ENCODE measurements at places on chromosomes 1 and 21. TPM values are rescaled to one million over a fixed set of nuclear protein-coding genes. Genes with fewer than 3 reads are reported as not detected.

DNA sequence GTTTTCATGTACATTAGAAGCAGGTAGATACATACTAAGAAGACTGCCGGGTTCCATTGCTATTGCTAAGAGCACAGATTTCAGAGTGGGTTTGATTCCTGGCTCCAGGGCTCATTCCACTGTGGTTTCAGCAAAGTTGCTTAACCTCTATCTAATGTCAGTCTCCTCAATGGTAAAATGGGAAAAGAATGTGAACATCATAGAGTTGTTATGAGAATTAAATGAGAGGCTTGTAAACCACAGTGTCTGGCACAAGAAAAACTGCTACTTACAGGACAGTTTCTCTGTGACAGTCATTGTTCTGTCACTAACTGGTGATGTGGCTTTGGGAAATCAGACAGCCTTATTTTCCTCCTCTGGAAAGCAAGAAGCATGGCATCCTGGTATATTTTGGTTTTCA is 10.7 kb upstream of the PLXNA2 start:
- DNase-seq: peak; percentile 77

DNA sequence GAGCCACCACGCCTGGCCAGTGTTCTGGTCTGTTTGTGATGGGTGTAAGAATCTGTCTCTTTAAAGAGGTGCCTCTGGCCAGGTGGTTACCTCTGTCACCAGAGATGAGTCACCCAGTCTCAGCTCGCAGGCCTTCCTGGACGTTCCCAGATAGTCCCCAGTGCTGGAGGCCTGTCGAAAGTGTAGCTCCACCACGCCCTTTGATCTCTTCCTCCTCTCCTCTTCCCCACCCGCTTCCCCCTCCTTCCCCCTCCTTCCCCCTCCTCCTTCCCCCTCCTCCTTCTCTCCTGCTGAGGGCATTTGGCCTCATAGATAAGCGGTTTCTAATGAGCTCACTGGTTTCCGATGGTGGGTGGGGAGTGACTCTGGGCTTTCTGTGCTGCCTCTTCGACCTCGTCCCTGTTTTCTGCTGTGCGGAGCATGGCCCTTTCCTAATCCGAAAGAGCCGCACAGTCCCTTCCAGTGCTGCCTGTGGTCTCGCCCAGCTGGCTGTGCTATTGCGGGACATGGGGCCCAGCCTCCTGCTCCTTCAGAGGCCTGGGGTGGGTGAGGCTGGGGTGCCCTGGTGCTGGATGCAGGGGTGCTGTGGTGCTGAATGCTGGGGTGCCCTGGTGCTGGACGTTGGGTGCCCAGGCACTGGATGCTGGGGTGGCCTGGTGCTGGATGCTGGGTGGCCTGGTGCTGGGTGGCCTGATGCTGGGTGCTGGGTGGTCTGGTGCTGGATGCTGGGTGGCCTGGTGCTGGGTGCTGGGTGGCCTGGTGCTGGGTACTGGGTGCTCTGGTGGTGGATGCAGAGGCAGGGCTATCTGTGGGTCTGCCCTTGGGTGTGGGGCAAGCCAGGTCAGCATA is 19.2 kb downstream of the AGPAT3 start:
- peak; percentile 37 for DNase-seq

DNA sequence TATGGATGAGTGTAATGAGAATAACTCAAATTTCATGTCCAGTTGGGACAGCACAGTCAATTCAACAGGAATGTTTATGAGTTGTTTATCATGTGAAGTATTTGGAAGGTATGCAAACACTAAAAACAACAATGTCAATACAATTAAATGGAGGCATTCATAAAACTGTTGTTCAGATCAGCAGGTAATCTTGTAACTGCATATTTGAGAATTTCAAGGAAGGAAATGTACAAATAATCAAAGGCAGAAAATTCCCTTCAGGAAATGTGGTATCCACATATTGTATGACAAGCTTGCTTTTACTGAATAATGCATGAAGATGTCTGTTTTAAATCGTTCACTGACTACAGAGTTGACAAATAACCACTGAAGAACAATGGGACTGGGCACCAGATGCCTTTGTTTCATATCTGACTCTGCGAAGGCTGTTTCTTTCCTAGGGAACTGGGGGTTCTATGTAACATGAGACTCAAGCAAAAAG is 198.3 kb downstream of the LTN1 start:
- DNase-seq: no peak

DNA sequence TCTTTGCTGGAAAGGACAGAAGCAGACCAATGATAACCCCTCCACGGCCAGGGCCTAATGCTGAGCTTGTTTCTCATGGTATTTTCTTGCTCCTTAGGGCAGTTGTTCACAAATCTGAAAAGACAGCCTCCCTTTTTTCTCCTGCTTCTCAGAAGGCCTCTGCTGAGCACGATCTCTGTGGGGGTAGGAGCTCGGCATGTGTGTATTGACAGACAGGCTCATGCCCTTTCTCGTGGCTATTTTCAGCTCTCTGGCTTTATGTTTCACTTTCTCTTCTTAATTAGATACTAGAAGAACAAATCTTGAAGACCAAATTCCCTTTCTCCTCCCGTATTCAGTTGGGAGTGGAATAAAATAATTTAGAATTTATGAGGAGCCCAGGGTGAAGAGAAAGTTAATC is 768 bp upstream of the RIIAD1 start:
- DNase-seq: no peak

GRCh38 chr1:60848583-60849188 is 233.7 kb upstream of the NFIA start:
- DNase-seq: peak; percentile 20

DNA sequence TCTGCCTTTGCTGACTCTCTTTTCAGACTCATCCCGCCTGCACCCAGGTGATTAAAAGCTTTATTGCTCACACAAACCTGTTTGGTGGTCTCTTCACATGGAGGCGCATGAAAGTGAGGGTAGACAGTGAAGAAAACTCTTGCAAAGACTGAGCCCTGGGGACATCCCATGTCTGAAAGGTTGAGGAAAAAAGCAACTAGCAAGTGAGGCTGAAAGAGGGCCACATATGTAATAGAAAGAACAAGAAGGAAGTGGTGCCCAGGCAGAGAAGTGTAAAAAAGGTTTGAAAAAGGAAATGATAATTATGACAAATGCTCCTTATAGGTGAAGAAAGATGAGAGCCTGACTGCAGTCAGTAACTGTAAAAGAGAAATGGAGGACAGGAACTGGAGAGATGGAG is 115.9 kb upstream of the NEK7 start:
- no peak for DNase-seq

DNA sequence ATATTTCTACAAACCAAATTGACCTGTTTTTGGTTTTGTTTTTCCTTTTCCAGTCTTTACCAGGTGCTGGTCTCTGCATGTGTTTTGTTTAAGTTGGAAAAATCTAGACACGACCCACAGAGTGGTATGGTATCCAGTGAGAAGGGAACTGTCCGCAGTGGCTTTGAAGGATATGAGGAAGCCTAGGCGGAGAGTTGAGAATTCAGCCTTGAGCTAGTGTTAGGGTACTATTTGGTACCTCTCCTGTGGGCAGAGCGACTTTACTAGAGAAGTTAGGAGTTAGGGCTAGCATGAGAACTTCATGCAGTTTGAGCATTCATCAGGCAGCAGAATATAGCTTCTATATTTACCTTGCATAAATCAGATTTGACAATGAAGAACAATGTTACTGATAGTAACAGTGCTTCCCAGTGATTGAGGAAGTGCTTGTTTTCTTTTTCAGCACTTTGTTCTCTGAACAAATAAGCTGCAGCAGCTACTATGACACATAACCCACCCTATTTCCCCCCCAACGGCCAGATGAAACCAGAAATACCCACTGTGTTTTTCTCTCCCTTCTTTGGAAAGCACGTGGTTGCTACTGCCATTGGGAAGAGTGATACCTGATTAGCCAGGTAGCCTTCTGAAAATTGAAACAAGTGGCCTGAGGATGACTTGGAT is 19.0 kb downstream of the MRPS6 start:
- no peak for DNase-seq

GRCh38 chr1:113391649-113392271 is 1.4 kb downstream of the MAGI3 start:
- DNase-seq: peak; percentile 63

- DNase-seq: no peak
Observed at GRCh38 chr1:119600976-119601375, 47.1 kb downstream of the ZNF697 start.

DNA sequence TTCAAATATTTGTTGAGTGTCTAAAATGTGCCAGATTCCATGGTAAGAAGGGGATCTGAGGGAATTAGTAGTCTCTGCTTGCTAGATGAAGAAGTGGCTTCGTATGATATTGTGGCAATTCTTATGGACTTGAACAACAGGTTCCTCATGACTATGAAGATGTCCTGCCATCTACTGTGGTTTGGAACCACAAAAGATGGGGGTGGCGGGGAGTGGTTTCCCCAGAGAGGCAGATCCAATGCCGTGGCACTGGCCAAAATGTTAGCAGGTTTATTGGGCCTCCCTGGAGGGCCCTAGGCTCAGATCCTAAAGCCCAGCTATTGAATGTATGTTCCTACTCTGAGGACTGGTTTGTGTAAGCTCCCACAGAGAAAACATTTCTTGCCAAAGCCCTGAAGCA is 120.8 kb downstream of the RGS2 start:
- no peak for DNase-seq

DNA sequence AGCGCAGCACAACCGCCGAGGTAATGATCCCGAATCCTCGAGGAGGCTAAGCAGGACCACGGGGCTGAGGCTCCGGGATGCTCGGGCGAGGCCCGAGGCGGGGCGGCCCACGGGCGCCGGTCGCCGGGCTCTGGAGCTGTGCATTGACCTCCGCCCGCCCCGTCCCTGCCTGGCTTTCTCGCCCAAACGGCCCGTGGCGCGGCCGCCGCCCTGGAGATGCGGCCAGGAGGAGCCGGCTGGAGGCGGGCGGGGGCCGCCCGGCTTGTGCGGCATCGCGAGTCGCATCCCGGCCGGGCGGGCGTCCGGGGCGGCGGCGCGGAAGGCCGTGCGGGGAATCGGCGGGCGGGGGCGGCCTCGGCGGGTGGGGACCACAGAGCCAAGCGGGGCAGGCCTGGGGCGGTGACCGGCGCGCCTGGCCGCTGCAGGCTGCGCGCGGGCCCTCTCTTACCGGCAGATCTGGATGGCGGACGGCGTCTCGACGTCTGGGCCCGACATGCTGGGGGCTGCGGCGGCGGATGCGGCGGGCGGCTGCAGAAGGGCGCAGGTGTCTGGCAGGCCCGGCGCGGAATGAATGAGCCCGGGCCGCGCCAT is 663 bp downstream of the ACOT7 start:
- no peak for DNase-seq

- DNase-seq: no peak
Observed at GRCh38 chr1:62628506-62628905, 31.2 kb downstream of the ANGPTL3 start.

GRCh38 chr1:179305450-179305849 is 11.9 kb downstream of the SOAT1 start:
- no peak for DNase-seq

Gene KRTAP6-3
- not detected for polyA plus RNA-seq

Gene KMO
- polyA plus RNA-seq: 3.1 TPM

Gene TCHHL1
- polyA plus RNA-seq: not detected

Data from mammary epithelial cell (primary cell).